ENCODE measurements at places on chromosomes 3 and 15.
A peak's percentile ranks its signal among the peaks of the same experiment; 100 is the strongest.

DNA sequence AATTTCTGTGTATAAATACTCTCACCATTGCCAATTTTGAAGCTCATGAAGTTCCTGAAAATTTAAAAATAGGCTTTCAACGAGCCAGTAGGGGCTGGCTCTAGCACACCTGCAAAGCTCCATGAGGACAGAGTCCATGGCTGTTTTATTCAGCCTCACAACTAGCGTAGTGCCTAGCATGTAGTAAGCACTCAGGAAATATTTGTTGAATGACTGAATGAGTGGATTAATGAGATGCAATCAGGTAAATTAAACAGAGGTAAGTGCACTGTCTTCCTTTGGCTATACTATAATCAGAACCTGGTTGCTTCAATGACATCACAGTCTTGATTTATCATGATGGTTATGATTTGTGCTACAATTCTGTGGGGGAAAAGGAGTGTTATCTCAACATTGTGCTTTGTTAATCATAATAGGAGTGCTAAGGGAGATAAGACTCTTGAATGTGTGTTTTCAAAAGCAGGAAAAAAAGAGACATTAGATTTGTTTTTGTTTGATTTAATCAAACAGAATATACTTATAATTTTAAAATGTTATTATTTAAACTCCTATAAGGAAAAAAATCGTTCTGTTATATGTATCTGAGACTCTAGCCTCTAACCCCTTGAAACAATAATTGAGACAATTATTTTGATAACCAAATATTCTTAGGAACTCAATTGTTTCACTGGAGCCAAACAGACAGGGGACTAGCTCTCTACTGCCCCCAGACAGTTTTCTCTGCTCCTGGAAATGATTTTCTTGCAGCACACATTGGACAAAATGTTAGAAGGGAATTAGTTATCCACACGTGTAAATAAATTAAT lies 171.7 kb upstream of the ATP11B start:
- DNase-seq = no peak

DNA sequence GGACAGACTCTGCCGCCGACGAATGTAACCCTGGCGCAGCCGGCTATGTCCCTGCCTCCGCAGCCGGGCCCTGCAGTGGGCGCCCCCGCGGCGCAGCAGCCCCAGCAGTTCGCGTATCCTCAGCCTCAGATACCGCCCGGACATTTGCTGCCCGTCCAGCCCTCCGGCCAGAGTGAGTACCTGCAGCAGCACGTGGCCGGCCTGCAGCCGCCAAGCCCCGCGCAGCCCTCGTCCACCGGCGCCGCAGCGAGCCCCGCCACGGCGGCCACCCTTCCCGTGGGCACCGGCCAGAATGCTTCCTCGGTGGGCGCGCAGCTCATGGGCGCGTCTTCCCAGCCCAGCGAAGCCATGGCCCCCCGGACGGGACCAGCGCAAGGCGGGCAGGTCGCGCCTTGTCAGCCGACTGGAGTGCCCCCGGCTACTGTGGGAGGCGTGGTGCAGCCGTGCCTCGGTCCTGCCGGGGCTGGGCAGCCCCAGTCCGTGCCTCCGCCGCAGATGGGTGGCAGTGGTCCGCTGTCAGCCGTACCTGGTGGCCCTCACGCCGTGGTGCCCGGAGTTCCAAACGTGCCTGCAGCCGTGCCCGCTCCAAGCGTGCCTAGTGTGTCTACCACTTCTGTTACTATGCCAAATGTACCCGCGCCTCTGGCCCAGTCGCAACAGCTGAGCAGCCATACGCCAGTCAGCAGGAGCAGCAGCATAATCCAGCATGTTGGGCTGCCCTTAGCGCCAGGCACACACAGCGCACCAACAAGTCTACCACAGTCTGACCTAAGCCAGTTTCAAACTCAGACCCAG lies 2.4 kb downstream of the TSC22D2 start:
- DNase-seq = peak; percentile 31

DNA sequence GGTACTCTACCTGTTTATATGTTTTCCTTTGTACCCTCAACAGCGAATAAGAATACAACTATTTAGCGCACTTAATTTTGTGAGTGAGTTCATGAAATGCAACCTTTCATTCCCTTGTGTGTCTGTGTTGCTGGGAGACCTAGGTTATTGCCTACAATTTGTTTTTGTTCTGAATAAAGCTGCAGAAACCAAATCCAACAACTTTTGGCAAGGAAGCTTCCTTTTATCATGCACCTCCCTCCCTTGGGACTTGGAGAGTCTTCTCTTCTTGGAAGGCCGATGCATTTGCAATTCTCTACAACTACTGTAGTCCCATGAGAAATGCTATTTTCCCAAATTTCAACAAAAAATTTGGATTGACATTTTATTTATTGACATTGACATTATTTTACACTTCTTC lies 1002.4 kb upstream of the CADM2 start:
- DNase-seq = no peak

DNA sequence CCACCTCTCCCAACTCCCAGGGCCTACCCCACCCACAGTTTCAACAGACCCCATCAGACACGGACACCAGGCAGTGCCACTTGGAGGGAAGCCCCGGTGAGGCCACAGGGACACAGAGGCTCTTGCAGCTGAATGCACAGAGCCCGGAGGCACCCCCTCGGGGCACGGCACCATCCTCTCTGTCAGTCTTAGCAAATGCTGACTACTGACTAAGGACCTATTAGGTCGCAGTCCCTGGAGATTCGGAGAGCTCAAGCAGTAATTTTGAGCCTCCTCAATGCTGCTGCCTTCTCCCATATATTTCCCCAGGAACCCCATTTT lies 79.9 kb downstream of the VGLL4 start:
- DNase-seq = no peak

GRCh38 chr3:87145553-87145952 lies 81.6 kb upstream of the CHMP2B start:
- DNase-seq = no peak

DNA sequence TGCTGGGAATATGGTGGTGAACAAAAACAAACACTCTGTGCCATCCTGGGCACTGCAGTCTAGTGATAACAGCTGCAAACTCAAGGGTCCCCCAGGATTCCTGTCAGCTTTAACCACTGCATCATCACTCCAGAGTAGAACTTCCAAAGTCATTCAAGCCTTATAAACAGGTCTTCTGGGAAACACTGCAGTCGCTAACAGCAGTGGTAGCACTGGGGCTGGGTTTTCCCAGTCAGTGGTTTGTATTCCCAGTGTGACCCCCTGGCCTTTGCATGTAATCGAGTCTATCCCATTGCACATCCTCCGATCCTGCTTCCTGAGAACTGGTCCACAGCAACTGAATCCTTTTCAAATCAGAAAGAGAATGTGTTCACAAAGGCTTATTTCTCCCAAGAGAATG lies 623.5 kb downstream of the EDEM1 start:
- no peak for DNase-seq

GRCh38 chr15:99441444-99441800 lies 124.4 kb upstream of the MEF2A start:
- no peak for DNase-seq

DNA sequence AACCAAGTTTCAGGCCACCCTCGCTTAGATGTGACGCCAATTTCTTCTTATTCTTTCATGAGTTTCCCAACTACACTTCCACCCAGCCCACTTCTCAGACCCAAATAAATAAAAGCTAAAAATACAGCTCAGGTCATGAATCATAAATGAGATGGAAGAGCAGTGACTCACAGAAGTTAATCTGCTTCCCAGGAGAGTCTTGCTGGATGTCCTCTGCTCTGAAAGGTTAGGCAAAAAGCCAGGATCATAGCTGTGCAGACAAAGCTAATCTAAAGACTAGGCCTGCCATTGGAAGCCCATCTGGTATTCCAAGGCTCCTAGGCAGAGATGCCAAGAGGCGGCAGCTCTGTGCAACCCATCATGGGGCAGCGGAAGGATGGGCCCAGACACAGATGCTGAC lies 24.1 kb downstream of the SHC4 start:
- no peak for DNase-seq

DNA sequence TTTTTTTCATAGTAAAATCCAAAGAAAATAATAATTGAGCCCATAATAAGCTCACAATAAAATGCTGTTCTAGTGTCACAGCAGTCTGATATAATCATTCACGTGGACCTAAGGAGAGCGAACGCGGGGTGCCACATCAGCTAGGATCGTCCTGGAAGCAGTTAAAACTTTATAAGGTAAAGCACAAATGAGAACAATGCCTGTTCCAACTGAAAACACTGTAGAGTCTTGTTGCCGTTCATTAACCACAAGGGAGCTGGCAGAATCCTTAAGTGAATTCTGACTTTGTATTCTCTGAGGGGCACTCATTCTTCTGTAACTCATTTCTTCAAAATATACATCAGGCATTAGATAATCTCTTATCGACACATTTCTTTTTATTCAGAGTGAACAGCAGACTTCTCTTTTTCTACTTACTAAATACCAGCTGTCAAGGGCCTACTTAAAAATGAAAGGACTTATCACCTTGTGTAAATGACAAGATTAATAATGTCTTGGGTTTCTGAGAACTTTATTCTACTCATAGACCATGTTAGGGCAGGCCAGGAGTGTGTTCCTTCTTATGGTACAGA lies 524.6 kb downstream of the MECOM start:
- no peak for DNase-seq

DNA sequence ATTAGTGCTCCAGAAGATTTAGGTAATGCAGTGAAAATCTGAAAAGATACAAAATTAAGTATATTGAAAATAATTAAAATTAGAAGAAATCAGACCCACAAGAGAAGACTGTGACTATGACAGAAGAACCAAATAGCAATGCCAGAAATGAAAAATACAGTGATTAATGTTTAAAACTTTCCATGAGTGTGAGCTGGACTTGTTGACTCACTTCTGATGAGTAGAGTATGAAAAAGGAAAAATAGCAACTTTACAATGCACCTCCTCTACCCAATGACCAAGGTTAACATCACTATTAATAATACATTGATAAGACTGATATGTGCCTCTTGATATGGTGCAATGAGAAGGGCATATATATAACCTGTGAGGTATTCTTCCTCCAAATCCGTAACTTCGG lies 39.3 kb upstream of the SLC22A13 start:
- DNase-seq = no peak

GRCh38 chr3:47024932-47025331 lies 45.5 kb downstream of the NBEAL2 start:
- no peak for DNase-seq

- DNase-seq = no peak
Measured at GRCh38 chr3:142934887-142935269, 28.6 kb downstream of the PAQR9 start.

- DNase-seq = no peak
Measured at GRCh38 chr3:140388202-140388922, 289.5 kb upstream of the TRIM42 start.

DNA sequence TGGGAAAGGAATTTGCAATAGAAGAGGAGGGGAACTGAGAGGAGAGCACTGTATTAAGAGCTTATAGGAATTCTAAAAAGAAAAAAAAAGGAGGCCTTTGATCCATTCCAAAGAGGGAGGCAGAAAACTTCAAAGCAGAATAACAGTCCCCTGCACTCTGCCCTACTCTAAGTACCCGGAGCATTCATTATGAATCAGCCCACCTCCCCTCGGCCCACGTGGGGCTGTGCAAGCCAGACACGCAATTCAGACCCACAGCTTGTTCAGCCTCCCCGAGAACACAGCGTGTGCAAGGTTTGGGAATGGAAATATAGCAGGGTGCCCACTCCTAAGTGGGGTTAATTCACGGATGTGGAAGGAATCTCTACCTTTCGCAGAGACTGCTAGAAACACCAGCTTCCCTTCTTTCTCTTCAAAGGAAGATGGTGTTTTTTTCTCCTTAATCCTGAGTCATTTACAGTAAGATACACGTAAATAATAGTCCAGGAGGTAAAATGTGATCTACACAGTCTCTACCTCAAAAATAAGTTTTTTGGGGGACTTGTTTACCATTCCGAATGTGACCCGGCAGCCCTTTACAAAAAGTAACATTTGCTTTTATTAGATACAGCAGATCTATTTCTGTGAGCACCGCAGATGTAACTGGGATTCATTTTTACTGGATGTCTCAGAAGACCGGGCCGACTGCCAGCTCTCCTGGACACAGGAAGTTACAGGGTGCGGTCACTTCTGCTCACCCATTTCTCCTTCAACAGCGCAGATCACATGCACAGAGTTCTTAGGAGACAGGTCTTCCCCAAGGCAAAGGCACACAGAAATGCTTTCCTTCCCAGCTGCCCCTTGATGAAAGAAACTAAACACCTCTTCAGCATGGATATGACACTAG lies 768.5 kb upstream of the CFAP20DC start:
- DNase-seq = no peak

- no peak for DNase-seq
Measured at GRCh38 chr3:197001972-197002700, 27.5 kb downstream of the MELTF start.

DNA sequence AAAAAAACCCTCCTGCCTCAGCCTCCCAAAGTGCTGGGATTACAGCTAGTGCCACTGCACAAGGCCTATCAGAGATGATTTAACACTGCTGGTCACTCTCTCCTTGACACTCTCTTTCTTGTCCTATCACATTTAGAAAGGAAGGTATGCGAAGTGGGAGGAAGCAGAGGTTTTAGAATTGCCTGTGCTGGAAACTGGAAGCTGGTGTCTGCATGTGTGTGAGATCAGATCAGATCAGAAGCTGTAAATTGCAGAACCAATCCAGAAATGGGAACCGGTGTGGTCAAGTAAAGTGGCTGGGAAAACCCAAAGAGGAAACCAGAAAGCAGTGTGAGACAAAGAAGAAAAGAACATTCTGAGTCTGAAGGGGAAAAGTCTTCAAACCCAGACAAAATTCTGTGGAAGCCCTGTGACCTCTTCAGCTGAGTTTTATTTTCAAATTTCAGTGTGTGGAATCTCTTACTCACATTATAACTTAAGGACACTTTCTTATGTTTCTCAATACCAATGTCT lies 2.8 kb downstream of the EFHB start:
- DNase-seq = peak; percentile 42

GRCh38 chr3:77682162-77682561 lies 642.3 kb downstream of the ROBO2 start:
- no peak for DNase-seq

- DNase-seq = no peak
Measured at GRCh38 chr3:106068381-106068780, 199.6 kb upstream of the CBLB start.

DNA sequence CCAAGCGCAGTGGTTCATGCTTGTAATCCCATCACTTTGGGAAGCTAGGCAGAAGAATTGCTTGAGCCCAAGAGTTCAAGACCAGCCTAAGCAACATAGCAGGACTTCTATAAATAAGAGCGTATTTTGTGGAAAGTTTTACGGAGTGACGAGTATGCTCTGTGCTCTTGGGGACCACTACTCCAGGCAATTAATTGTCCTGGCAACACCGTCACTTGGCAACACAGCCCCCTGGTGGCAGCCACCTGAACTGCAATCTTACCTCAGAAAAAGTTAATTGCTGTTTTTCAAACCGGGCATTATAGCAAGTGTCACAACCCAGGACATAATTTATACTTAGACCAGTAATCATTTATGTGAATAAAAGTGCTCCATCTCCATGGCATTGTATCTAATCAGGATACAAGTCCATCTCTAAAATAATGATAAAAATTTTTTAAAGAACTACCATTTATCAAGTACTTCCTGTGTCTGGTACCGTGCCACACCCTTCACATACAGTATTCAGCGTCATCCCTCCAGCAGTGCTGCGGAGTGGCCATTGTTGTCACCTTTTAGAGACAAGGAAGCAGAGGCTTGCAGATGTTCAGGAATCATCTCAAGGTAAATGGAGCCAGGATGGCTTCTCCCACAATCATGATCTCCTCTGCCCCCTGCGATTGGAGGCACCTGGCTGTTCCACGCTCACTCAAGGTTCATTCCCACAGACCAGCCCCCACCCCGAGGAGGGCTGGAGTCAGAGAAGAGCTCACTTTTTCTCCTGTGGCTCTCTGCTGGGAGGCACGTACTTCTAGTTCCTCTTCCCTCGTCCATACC lies 34.5 kb downstream of the PLA2G4D start:
- peak; percentile 54 for DNase-seq
